ENCODE measurements at places on chromosomes 16 and 17. TPM values are rescaled to one million over a fixed set of nuclear protein-coding genes. Genes with fewer than 3 reads are reported as not detected.

C16orf46 gene
- total RNA-seq = 1.1 TPM

TMEM114 gene
- total RNA-seq = not detected

TEKT3 gene
- not detected for total RNA-seq

DNA sequence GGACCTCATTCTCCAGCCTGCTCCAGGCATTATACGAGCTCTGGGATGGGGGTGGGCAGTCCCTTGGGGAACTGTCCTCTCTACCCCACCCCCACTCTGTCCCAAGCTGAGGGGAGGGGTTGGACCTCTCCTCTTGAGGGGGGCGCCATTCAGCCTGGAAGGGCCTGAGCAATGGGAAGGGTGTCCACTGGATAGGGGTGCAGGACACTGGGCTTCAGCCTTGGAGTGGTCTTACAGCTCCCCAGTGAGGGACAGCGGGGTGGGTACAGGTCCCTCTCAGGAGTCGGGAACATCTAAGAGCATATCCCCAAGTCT is 9.5 kb upstream of the CBX8 start:
- no peak for DNase-seq

GRCh38 chr17:33387406-33387805 is 94.3 kb upstream of the ASIC2 start:
- no peak for DNase-seq

GRCh38 chr17:61416540-61417363 is 17.1 kb downstream of the TBX2 start:
- DNase-seq = peak; percentile 91

GRCh38 chr16:23409522-23409921 is 43.5 kb downstream of the COG7 start:
- peak; percentile 29 for DNase-seq

DNA sequence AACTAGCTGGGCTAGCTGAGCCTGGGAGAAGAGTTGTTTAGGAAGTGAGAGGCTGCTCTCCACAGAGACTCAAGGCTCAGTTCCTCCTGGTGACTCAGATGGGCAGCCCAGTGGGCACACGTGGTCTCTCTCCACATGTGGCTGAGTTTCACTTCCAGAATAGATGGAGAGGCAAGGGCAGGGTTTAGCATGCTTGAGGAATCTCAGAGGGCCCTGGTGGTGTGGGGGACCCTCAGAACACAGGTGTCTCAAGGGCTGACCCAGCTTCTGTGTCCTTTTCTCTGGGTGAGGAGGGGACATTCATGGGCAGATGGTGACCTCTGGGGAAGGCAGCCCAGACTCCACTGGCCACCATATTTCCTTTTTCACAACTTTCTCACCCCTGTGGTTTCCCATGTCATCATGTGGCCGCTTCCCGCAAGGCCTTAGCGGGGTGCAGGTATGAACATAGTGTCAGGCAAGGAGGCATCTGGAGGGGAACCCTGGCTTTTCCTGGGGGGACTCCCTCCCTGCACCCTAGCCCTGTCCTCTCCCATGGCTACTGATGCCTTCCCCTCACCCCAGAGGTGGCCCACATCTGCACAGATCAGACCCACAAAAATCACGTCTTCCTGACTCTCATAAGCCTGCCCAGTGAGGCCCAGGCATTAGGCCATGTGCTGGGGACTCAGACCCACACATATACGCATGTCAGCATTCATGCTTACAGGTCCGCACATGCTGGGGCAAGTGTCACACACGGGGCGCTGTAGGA is 3.3 kb downstream of the GRN start:
- no peak for DNase-seq

MYL4 gene
- total RNA-seq = 1.1 TPM

- DNase-seq = no peak
These were observed 994 bp downstream of the PITPNA start for GRCh38 chr17:1561420-1562175.

SEPTIN1 gene
- 0.82 TPM for total RNA-seq

SCNN1G gene
- total RNA-seq = 0.16 TPM

GRCh38 chr16:49855822-49856671 is at the start of gene ZNF423:
Gene ZNF423 (minus strand): TSS chr16:49856112. CDS start chr16:49855774, 338 bp downstream.
- no peak for DNase-seq

DNA sequence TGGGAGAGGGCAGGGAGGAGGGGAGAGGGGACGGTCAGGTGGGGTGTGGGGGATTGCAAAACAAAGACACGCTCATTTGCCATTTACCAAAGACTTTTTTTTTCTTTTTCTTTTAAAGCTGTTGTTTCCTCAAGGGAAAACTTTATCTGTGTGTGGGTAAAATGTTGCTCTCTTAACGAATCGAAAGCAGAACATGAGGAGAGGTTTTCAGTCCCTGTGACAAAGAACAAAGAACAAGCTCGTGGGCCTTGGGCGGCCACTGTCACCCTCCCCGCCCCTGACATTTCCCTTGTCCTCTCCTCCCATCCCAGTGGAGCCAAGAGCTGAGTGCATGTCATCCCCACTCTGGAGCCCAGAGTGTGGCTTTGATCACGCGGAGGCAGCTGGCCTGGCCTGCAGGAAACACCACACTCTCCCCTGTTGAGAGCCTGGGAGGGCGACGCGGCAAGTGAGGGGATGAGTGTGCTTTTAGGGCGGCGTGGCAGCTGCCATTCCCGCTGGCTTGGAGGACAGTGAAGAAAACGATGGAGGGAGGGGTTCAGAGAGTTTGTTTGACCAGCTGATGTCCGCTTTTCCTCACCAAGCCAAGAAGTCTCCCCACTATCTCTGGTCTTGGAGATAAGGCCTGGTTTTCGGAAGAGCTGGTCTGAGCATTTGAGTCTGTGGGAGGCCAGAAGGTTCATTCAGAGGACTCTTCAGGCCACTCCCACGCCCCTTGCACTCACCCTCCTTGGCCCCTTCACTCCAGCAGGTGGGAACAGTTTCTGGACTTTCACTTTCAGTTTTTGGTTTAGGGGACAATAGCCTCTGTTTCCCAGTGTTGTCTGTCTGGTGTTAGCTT is 11.4 kb downstream of the CCR7 start:
- DNase-seq = peak; percentile 89
